ENCODE measurements at places on chromosomes 2 and 18.

DNA sequence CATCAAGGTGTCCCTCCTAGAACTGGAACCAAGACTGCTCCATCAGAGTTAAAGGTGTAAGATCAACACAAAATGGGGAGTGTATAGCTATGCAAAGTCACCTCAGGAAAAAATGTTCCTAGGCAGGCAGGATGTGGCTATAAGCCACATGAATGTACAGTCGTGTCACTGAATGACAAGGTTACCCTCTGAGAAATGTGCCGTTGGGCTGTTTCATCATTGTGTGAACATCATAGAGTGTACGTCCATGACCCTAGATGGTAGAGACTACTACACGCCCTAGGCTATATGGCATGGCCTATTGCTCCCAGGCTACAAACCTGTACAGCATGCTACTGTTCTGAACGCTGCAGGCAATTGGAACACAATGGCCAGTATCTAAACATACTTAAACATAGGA is 24.5 kb downstream of the TYMS start:
- DNase-seq, result no peak

- DNase-seq, result no peak
These were observed 11.6 kb downstream of the CD28 start for GRCh38 chr2:203718087-203718486.

- no peak for DNase-seq
These were observed 41.0 kb upstream of the ACTR3 start for GRCh38 chr2:113848758-113849415.

DNA sequence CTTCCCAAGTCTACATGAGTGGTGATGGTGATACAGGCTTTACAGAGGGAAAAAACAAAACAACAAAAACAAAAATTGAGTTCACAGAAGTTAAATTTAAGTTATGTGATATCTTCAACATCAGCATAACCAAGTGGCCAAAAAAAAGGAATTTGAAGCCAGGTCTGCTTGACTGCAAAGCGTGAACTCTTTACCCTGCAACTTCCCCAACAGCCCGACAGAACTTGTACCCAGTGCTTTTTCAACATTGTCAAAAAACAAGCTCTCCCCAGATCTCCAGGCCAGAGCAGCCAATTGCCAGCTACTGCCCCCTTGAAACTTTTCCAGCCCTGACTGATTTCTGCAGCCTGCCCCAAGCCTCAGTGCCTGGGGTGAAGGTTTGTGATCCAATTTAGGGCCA is 76.7 kb downstream of the RNF144A start:
- DNase-seq, result no peak

- DNase-seq, result no peak
These were observed 34.4 kb downstream of the MTA3 start for GRCh38 chr2:42602876-42603219.

DNA sequence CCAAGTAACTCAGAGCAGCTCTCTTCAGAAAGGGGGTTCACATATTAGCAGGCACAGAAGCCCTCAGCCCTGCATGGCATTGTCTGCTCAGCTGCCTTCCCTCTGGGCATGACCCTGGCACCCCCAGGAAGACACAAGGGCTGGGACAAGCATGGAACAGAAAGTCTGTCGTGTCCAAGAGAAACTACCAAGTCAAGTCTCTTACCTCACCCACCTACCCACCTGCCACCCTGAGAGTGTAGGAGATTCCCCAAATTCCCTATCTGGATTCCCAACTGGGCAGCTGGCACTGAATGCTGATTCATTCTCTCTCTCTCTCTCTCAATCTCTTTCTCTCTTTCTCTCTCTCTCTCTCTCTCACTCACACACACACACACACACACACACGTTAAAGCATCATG is 21.6 kb downstream of the SMAD7 start:
- peak; percentile 30 for DNase-seq

DNA sequence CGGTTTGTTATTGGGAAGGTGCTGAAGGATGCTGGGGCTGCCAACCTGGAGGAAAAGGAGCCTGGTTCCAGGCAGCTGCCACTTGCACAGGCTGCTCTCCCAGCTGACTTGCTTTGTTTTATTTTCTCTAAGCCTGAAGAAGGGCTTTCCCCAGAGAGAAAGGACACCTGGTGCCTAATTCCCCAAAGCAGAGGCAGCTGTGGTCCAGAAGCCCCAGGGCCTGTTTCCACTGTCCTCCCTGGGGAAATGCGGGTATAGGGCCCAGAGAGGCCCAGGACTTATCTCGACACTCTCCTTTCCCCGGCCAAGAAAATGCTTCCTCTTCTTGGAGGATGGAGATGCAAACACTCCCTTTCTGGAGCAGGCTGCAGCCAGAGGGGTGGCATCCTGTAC is 30.1 kb downstream of the INO80C start:
- no peak for DNase-seq

- no peak for DNase-seq
These were observed 22.8 kb downstream of the ADRA2B start for GRCh38 chr2:96093528-96093927.

- DNase-seq, result peak; percentile 21
These were observed 24.0 kb upstream of the SULT1C3 start for GRCh38 chr2:108215794-108216211.

DNA sequence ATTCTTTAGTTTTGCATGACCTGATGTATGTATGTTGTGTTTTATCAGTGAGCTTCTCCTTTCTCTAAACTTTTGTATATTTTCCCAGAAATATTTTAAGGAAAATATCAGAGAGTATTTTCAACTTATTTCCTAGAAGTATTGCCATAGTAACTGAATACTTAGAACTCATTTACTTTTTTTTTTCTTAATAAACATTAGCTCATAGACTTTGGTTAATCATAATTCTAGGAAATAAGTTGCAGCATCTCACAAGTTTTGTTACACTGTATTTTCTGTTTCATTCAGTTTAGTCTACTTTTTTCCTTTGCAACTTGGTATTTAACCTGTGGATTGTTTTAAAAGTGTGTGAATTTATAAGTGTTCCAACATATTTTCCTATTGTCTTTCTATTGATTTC is 27.5 kb downstream of the SMCHD1 start:
- no peak for DNase-seq

DNA sequence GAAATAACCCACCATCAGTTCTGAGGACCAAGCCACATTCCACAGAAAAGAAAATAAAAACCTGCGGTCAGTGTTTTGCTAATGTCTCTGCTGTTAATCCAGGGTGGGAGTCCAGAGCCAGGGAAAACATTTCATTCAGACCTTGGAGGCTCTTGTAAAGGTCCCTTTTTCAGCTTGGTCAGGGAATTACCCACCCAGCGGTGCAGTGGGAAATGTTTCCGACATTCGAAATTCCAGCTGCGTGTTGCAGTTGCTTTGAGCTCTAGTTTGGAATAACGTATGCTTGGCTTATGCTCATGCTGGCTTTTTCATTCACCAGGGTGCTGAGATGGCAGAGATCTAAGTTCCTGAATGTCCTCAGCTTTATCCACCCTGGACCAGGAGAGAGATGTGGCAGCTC is 219.1 kb downstream of the TRIB2 start:
- DNase-seq, result no peak

- DNase-seq, result peak; percentile 52
These were observed at the start of gene ADGRF3 for GRCh38 chr2:26346454-26347053. Gene ADGRF3, minus strand, starts transcription at chr2:26346789. Its CDS starts 555 bp downstream, at chr2:26346234.

DNA sequence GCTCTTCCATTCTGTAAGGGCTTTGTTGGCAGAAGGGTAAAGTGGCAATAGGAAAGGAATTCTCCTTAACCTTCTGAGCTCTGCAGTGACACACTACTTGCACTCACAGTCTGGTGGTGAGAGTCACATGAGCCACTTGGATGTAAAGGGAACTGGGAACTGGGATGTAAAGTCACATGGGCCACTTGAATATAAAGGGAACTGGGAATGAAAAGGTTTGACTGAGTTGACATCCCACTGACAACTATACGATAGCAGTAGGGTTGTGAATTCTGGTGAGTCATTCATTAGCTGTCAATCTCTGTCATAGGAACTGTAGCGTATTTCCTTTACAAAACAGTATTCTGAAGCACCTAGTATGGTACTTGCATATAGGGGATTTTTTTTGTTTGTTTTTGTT is 5.5 kb downstream of the RPE start:
- no peak for DNase-seq

DNA sequence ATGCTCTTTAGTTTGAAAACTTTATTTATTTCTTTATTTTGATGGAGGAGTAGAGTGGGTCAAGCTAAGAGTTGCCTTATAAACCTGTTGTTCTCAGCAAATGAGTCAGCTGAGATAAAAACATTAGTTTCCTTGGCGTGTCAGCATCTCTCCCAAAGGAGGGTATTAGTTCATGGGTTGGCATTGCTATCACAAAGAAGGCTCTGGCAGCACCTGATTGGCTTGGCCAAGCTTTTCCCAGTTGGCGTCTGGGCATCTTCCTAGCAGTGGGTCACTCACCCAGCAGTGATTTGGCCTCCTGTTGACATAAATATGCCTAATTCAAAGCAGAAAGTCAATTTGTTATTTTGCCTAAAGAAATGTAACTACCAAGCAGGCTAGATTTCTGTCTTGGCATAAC is 200.7 kb upstream of the TNP1 start:
- DNase-seq, result no peak

DNA sequence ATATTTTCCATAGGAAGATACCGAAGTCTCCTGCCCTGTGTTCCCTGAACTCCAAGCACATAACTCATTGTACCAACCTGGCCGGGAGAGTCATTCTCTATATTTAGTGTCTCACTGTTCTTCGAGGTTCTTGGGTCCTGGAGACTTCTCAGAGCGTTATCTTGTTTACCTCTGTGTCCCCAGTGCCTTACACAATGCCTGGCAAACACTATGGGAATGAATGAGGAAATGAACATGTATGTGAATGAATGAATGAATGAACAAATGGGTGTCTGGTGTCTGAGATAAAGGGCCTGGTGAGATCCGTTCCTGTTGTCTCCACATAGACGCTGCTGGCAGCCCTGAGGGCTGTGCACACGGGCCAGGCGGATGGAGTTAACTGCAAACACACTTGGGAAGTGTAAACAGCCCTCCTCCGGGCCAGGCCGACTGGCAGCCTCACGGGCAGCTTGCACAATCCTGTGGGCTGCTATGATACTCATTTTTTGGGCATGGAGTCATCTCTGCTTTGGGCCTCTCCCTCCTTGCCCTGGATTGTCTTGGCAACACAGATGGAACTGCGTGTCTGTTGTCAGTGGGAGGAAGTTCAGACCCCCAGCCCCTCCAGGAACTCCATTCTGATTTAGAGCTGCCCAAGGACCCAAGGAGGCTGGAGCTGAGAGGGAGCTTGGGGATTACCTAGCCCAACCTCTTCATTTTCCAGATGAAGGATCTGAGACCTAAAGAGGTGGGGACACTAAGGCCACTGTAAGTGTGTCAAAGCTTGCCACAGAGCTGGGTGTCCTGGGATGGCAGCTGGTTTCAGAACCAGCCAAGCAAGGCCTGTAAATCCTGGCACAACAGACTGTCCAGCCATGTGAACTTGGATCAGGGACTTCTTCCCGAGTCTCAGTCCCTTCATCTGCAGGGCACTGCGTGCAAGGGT is 124.4 kb downstream of the INHBB start:
- no peak for DNase-seq

DNA sequence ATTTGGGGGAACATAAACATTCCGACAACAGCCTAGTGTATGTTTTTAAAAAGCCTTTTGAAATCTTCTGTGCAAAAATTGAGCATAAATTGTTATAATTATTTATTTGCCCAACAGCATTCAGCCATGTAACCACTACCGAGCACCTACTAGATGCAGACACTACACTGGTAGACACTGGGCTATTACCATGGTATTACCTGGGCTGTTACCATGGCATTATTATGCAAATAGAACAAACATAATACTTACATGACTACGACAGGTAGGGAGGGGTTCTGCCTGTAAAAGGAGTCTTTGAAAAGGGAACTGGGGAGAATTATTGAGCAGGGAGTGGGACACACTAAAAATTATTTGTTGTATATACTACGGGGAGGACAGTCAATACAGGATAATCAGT is 116.4 kb downstream of the MREG start:
- DNase-seq, result no peak

GRCh38 chr2:201926067-201926466 is 107.6 kb upstream of the FZD7 start:
- no peak for DNase-seq

- no peak for DNase-seq
These were observed 560.7 kb downstream of the STK39 start for GRCh38 chr2:167686691-167687090.

- no peak for DNase-seq
These were observed 94.7 kb upstream of the FAM136A start for GRCh38 chr2:70396612-70397011.

DNA sequence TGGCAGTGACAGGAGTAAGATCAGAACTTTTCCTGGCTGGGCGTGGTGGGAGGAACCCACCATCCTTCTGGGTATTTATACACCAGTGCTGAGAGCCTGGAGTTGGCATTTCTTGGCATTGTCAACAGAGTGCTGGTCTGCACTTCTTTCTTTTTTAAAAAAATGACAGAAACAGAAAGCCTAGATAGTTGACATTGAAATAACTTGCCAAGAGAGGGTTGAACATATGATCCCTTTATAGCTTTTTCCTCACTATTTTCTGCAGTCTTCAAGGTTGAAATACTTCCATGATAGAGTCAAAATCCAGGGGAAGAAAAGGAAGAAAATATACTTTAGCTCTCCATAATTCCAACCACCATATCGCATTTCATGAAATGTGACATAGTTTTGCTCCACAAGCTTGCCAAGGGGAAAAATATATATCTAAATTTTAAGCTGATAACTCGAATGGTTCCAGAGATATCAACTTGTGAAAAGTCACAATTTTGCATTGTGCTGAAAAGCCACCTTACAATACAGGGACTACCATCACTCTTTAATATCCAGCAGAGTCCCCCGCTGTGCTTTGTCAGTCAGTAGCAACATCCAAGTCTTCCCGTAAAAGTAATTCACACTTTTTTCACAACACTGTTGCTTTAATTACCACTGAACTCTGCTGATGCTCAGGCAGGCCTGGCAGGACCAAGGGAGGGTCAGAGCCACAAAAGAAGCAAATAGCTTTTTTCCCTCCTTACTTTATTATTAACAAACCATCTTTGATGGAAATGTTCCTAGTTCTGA is 764.9 kb upstream of the FANCL start:
- peak; percentile 10 for DNase-seq

DNA sequence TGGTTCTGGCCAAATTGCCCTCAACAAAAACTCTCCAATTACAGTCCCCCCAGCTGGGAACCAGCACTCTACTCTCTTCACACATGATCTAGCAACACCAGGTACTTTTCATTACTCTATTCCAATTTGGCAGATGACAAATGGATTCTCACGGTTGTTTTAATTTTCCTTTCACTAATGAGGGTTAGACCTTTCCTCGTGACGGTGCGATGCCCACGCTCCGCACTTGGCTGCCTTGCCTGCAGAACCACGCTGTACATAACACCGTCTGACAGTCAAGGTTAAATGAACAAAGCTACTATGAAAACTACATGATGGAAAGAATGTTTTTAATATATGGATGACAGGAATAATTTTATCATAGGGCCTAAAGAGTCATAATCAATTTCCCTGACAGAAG is 141.5 kb downstream of the FBXO15 start:
- DNase-seq, result no peak

GRCh38 chr2:238077292-238077691 is 16.5 kb downstream of the SCLY start:
- DNase-seq, result no peak

- no peak for DNase-seq
These were observed 18.7 kb downstream of the INSIG2 start for GRCh38 chr2:118106926-118107325.
